ENCODE measurements at places on chromosomes 5 and 9.

DNA sequence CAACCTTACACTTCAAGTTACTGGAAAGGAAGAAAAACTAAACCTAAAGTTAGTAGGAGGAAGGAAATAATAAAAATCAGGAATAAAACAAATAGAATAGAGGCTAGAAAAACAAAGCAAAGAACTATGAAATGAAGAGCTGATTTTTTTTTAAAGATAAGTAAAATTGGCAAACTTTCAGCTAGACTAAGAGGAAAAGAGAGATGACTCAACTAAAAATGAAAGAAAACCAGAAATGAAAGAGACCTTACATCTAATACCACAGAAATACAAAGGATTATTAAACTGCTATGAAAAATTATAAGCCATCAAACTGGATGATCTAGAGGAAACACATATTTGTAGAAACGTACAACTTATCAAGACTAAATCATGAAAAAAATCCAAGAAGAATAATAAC is 60.0 kb downstream of the PRRC1 start:
- no peak for DNase-seq

DNA sequence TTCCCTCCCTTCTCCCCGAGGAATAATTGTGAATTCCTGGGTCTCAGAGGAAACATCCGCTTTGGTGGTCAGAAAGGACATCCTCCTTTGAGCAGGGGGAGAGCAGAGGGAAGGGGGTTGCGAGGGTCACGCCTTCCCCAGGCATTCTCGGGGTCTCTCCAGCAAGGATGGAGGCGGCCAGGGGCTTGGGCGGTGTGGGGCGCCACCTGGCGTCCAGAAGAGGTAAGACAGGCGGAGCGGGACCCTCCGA is 129.1 kb downstream of the KCNIP1 start:
- peak; percentile 84 for DNase-seq

DNA sequence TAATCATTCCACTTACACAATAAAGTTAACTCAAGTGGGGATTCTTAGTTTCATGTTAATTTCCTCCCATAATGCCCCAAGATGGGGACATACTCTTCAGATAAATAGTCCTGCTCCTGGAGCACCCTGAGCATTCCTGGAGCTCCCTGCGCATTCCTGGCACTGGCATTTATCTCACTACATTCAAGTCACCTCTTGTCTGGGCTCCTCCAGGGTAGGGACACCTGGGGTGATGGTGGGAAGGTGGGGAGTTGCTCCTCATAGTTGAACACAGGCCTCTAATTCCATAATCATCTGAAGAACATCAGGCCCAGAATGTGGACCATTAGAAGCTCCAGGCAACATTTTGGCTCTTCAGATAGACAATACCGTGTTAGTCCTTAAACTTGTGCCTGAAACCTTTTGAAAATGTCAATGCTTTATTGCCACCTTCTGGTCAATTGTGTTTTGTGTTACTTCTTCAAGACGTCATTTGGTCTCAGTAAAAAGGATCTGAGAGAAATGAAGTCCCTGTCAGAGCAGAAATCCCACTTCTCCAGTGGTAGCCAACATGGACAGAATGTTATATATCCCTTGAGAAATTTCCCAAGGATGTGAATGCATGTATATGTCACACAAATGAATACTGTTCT is 14.2 kb upstream of the AGGF1 start:
- DNase-seq: peak; percentile 30

DNA sequence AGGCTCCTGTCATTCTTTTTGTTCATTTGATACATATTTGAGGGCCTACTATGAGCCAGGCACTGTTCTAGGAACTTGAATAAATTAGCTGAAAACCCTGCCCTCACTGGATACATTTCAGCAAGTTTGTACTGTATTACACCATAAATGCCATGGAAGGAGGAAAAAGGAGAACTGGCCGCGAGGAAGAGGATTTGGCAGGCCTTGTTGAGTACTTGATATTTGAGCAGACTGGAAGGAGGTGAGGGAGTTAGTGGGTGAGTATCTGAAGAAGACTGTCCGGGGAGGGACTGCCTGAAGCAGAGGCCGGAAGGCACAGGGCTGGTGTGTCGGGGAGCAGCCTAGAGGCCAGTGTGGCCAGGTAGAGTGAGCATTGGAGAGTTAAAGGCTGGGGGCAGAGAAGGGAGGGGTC is 4.5 kb downstream of the SNX30 start:
- DNase-seq: no peak

GRCh38 chr5:178149199-178149932 is 4.3 kb downstream of the NHP2 start:
- no peak for DNase-seq

GRCh38 chr9:113580954-113581311 is 117.4 kb downstream of the RGS3 start:
- DNase-seq: no peak

DNA sequence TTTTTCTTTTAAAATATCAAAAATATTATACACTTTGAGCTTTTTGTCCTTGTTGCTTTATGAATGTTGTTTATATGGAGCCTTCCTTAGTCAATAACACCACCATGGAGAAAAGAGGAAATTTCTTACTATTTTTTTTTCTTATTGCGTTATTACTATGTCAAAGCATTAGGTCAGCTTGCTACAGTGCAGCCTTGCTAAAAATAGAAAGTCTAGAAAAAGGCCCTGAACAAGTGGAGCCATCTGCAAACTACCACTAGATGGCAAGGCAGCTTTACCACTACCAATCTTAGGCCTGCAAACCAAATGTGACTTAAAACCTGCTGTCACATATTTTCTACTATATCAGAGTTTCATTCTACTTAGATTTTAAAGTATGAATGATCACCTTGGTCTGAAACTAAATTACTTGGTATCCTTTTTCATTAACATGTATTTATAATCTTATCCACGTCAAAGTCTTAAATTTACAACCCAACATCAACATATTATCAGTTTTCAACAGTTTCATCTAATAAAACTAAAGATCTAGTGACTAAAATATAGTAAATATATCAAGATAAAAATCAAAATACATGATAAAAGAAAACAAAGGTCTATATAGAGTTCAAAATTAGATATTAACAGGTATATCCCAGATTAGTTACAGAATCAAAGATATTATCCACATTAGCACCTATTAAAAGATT is 113.1 kb upstream of the ACOT12 start:
- peak; percentile 63 for DNase-seq

- DNase-seq: no peak
Measured at GRCh38 chr5:110112348-110112747, 422.6 kb downstream of the MAN2A1 start.

DNA sequence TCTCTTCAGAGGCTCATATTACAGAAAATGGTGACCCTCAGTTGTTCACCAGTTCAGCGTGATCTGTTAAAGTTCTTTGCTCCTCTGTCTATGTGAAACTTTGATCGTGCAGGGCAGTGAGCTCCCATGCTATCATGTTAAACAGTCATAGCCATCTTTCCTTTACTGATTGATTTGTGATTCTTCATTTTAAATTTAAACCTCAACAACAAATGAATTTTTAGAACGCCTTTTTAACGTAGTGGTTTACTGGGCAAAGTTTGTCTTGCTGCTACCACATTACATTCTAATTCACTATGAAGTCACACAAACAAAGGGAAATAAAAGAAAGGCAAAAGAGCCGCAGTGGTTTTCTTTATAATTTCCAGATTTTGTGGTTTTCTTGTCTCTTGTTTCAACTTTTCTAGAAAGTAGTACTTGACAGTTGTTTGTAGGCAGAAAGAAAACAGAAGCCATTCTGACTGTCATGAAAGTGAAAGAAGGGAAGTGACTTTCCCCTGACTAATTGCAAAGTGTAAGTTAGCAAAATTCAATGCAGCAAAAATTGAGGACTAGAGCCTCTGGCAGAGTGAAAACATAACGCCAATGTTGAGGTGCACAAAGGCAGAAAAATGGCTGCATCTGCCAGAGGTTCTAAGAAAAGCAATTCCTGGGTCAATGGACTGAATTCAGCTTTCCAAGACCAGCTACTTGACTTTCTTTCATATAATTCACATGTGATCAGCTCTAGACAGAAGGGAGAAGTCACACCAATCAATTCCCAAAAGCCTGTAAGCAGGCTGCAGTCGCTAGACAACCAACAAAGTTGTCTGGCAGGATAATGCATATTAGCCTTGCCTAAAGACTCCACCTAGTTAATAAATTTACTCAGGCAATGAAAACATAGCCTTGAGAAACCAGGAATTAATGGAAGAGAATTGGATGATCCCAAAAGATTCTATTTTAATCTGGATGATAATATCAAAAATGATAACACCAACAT is 7.1 kb upstream of the IFNA6 start:
- DNase-seq: no peak

- DNase-seq: no peak
Measured at GRCh38 chr9:126523611-126524111, 90.1 kb upstream of the LMX1B start.

- DNase-seq: no peak
Measured at GRCh38 chr9:93136011-93136440, 2.0 kb upstream of the NINJ1 start.

DNA sequence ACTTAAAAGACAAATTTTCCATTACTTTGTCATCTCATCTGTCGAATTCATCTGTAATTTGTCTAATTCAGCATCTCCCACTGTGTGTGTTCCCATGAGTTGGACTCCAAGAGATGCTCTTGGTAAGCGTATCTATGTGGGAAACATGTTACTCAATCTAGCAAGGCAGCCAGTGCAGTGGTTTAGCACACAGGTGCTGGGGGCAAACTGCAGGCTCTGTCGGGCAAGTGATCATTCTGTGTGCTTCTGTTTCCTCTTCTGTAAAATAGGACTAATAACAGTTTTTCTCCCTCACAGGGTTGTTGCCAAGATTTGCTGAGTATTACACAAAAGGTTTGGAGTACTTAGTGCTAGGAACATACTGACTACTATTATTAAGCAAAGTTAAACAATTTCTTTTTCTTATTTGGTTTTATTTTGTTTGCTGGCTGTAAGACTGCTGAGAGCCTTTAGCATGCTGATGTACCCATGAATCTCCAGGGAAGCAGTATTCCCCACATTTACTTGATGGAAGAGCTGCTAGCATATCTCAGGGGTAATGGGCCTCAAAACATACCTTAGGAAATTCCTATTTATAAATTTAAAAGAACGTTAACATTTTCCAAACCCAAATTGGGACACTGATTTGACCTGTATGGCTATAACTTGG is 709 bp upstream of the GAPT start:
- DNase-seq: no peak

DNA sequence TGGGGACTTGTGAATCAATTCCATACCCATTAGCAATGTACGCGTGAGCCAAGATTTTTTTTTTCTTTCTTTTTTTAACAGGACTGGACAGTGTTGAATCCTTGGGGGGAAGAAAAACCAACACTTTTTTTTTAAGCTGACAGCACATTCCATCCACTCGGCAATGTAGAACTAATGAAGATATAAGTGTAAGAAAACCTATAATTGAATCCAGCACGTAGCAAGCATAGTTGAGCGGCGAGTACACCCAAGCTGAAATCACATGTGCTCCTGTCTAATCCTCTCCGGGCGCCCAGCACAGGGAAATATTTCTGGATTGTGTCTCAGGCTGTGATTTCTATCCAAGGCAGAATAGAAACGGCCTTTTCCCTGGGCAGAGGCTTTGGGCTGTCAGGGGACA is 118.2 kb downstream of the BOD1 start:
- no peak for DNase-seq

DNA sequence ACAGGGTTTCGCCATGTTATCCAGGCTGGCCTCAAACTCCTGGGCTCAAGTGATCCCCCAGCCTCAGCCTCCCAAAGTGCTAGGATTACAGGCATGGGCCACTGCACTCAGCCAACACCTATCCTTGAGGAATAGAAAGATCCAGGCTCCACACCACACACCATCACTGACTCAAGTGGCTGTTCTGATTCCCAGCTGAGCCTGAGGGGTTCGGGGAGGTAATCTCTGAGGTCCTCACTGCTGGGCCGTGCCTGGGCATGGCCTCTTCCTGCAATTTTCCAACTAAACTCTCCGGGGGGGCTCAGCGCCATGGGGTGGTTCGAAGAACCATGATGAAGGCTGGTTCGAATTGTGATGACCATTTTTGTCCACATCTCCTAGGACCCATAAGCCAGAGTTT is 31.0 kb upstream of the IL17B start:
- no peak for DNase-seq

DNA sequence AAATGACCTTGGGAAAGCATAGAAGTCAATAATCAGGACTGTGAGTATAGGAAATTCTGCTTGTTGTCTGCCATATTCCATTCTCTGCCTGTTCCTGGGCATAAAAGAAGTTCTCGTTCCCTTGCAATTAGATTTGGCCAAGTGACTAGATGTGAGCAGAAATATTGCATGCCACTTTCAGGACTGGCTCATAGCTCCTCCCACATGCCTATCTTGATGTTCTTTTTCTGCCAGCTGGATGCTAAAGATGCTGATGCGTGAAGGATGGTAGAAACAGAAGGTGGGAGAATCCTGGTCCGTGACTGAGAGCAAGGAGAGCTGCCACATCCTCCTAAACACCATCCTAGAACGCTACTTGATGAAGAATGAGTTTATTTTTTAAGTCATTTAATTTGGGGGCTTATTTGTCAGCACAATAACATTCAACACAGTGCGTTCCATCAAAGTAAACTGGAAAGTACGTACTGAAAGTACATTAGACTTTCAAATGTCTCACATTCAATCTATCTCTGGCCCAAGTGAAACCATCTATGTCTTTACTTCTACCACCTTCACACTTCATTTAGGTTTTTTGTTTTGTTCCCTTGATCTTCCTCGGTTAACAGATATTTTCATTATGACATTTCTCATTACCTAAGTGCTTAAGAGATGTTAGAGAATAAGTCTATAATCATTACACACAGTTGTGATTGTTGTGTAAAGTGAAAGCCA is 648.5 kb downstream of the RAB3C start:
- DNase-seq: no peak

GRCh38 chr9:92717201-92718085 is 47.2 kb downstream of the BICD2 start:
- peak; percentile 33 for DNase-seq

- no peak for DNase-seq
Measured at GRCh38 chr9:134421888-134422287, 95.6 kb downstream of the RXRA start.

DNA sequence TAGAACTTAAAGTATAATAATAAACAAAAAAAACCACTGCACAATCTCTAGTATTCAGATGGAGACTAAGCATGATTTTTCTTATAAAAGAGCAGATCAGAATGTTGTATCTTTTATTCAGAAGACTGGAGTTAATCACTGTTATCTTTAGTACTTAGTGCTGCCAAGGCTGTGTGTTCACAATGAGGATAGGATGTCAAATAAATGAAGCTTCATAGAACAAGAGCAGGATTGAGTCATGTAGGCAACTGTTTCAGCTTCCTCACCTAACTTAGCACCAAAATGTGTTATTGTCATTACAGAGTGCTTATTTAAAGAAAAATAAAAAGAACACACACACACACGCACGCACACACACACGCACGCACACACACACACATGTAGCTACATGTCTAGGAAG is 58.1 kb upstream of the CDKN2B start:
- DNase-seq: no peak

DNA sequence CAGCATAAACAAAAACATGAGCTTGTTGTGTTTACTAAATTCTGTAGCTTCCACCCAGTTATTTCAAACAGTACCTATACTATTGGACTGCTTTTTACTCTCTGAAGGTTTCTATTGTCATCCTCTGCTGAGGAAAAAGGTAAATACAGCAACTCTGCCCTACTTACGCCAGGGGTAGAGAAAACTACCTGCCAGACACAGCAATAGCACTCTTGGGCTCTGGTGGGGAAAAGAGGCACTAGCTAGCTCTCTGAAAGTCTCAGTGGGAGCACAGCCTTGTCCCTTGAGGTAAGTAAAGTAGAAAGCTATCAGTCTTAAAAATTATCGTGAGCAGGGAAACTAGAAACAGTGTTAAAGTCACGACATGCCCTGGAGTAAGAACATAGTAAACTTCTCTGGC is 3.7 kb downstream of the HCN1 start:
- no peak for DNase-seq
